Vagina (tissue), 2 donors: ENCODE measurements at places on chromosomes 13 and 19.

GRCh38 chr19:45200568-45200967, 22.0 kb downstream of the BLOC1S3 start:
- H3K36me3 ChIP-seq, result no peaks in the 10 kb centered on the region
- H3K27me3 ChIP-seq, result no peaks in the 10 kb centered on the region
- DNase-seq, result no peak
- H3K27ac ChIP-seq, result no peak overlapping the region

- no peaks in the 10 kb centered on the region for H3K4me1 ChIP-seq
- H3K27me3 ChIP-seq, result no peaks in the 10 kb centered on the region
- H3K4me3 ChIP-seq, result no peak overlapping the region
These were observed 224.0 kb upstream of the UBL3 start for GRCh38 chr13:30074431-30074830.

- no peak within 1 kb of the TSS for H3K27ac ChIP-seq
- H3K36me3 ChIP-seq, result no peaks in the 10 kb centered on the region
- H3K27me3 ChIP-seq, result no peaks in the 10 kb centered on the region
- no peak for DNase-seq
These were observed at the start of gene F7 for GRCh38 chr13:113105032-113105920. F7 (plus strand) TSS chr13:113105791; CDS start chr13:113105842, 51 bp downstream.

DNA sequence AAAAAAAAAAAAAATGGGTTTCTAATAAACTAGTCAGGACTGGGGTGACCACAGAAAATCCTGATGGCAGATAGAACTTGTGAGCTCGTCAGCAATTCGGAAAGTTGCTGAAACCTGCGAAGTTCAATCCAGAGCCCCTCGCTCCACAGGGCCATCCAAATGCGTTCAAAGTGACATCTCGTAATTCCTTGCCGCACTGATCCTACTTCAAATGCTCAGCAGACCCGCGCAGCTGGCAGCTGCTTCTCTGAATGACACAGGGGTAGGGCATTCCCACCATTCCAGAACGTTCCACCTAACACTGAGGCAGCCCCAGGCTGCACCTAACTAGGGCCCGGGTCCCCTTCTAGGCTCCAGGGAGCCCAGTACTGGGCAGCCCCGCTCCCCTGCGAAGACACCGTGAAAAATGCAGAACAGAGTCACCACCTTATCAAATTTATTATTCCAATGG, 4.8 kb upstream of the DAPK3 start:
- no peaks in the 10 kb centered on the region for H3K4me1 ChIP-seq
- H3K36me3 ChIP-seq, result peaks cover 52% of the 10 kb centered on the region
- no peak for DNase-seq

DNA sequence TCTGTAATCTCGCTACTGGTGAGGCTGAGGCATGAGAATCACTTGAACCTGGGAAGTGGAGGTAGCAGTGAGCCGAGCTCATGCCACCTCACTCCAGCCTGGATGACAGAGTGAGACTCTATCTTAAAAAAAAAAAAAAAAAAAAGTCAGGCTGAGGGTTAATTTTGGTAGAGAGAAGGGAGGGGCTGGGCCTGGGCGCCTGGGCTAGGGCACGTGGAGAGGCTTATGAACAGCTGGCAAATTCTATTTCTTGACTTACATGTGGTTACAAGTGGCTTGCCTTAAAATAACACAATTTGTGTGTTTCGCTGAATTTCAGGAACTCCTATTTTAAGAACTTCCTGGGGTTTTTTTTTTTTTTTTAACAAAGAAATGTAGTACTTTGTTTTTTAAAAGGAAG, 47.6 kb upstream of the MAP3K10 start:
- no peaks in the 10 kb centered on the region for H3K36me3 ChIP-seq
- H3K27me3 ChIP-seq, result no peaks in the 10 kb centered on the region
- no peak overlapping the region for H3K4me3 ChIP-seq
- no peaks in the 10 kb centered on the region for H3K4me1 ChIP-seq
- no peak for DNase-seq

GRCh38 chr13:77514336-77514726, 21.2 kb upstream of the SCEL start:
- H3K4me3 ChIP-seq, result no peak overlapping the region
- no peaks in the 10 kb centered on the region for H3K27me3 ChIP-seq
- H3K27ac ChIP-seq, result no peak overlapping the region

DNA sequence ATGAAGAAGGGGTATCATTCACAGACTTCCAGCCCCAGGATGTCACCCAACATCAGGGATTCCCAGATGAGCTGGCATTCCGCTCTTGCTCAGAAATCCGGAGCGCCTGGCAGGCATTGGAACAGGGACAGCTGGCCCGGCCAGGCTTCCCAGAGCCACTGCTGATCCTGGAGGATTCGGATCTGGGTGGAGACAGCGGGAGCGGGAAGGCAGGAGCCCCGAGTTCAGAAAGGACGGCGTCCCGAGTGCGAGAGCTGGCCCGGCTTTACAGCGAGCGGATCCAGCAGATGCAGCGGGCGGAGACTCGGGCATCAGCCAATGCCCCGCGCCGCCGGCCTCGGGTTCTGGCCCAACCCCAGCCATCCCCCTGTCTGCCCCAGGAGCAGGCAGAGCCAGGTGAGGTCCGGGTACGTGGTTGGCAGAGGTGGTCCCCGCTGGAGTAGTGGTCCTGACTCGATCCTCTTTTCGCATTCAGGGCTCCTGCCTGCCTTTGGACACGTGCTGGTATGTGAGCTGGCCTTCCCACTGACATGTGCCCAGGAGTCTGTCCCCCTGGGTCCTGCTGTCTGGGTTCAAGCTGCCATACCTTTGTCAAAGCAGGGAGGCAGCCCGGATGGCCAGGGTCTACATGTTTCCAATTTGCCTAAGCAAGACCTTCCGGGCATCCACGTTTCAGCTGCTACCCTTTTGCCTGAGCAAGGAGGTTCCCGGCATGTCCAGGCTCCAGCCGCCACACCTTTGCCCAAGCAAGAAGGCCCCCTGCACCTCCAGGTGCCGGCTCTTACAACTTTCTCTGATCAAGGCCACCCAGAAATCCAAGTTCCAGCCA, 11.0 kb downstream of the PLEKHG2 start:
- no peaks in the 10 kb centered on the region for H3K27me3 ChIP-seq
- H3K27ac ChIP-seq, result no peak overlapping the region
- H3K36me3 ChIP-seq, result no peaks in the 10 kb centered on the region
- H3K4me3 ChIP-seq, result no peak overlapping the region
- H3K4me1 ChIP-seq, result peaks cover 5% of the 10 kb centered on the region

GRCh38 chr13:114069376-114070097, 62.9 kb downstream of the RASA3 start:
- no peak for DNase-seq
- H3K4me3 ChIP-seq, result no peak overlapping the region

DNA sequence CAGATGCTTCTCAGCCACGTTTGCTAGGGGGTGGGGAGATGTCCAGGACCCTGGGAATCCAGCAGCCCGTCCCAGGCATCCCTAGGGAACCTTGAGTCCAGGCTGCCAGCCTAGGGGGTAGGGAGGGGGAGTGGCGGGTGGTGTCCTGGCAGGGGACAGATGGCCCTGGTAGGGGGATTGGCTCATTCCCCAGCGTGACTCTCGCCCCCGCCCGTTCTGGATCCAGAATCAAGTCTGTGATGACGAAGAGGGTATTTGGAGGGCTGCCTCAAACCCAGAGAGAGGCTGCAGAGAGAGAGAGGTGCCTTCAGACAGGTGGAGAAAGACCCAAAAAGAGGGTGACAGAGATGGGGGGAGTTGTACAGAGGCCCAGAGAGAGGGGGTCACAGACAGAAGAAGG, 4.1 kb downstream of the SLC17A7 start:
- H3K27ac ChIP-seq, result no peak overlapping the region
- peaks cover 2% of the 10 kb centered on the region for H3K27me3 ChIP-seq
- H3K4me3 ChIP-seq, result no peak overlapping the region
- H3K36me3 ChIP-seq, result no peaks in the 10 kb centered on the region
